ENCODE measurements at places on chromosomes 5 and 9.
A peak's percentile ranks its signal among the peaks of the same experiment; 100 is the strongest.

DNA sequence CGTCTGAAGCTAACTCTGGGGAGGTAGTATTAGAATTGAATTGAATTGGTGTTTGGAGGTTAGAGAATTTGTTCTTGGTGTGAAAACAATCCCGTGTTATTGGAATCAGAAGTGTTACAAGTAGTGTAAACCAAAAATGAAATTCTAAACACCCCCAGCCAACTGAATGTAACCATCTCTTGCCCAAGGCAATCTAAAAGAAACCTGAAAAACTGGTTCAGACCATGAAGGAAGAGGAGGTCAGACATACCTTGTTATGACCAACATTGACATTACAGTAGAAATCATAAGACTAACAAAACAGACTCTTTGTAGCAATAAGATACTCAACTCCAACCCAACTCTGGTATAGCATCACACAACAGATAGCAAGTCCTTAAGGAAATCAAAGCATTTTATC lies 159.0 kb downstream of the TUSC1 start:
- DNase-seq, result peak; percentile 50

GRCh38 chr9:124693403-124693802 lies 77.7 kb downstream of the NR6A1 start:
- no peak for DNase-seq

DNA sequence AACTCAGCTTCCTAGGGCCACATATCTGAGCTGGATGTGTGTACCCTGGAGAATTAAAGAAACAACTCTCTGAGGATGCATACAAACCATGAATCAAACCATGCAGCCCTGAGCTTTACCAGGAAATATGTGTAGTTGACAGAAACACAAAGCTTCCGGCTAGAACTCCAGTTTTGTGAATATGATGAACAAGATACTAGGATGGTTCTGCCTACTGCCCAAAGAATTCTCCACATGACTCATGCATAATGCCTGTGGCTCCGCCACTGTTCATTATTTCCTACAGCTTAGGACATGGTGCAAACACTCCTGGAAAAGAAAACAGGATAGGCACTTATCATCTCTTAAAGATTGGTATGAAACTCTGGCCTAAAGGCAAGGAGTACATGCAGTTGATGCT lies 343.4 kb downstream of the DNAH5 start:
- no peak for DNase-seq

- no peak for DNase-seq
These were observed 10.8 kb downstream of the KCNT1 start for GRCh38 chr9:135712613-135713295.

- no peak for DNase-seq
These were observed 355.6 kb upstream of the IZUMO3 start for GRCh38 chr9:24901319-24901718.

GRCh38 chr9:68653141-68653595 lies 51.9 kb upstream of the PIP5K1B start:
- DNase-seq, result no peak

DNA sequence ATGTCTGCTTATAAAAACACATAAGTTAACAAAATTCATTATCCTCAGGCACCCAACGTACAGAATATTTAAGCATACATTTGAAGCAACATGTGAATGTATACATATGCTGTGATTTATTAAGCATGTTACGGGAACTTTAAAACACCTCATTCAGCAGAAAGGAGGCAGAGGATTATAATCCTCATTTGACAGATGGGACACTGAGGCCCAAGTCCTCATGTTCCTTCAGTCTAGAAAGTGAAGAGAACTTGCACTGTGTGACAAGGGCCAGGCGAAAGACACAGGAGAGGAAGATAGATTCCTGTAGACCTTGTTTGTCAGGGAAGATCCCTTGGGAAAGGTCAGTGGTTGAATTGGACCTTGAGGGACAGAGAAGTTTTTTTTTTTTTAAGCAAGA lies 7.6 kb upstream of the PSMD5 start:
- DNase-seq, result no peak

GRCh38 chr5:85453026-85453349 lies 1068.3 kb upstream of the EDIL3 start:
- DNase-seq, result no peak

- no peak for DNase-seq
These were observed 45.0 kb upstream of the PRR16 start for GRCh38 chr5:120419127-120419526.

DNA sequence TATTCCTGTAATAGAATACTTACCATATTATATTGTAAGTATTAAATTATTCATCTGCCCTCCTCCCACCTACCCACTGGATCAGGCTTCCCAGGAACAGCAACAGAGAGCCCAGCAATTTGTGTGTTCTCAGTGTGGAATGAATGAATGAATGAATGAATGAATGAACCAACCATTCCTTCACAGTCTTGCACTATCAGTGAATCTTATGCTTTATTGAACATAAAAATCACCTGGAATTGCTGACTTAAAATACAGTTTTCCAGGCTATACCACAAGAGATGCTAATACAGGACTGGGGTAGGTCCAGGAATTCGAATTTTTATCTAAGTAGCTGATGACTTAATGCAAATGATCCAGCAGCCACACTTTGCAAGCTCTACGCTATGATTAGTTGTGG lies 51.6 kb downstream of the DOCK8 start:
- no peak for DNase-seq

DNA sequence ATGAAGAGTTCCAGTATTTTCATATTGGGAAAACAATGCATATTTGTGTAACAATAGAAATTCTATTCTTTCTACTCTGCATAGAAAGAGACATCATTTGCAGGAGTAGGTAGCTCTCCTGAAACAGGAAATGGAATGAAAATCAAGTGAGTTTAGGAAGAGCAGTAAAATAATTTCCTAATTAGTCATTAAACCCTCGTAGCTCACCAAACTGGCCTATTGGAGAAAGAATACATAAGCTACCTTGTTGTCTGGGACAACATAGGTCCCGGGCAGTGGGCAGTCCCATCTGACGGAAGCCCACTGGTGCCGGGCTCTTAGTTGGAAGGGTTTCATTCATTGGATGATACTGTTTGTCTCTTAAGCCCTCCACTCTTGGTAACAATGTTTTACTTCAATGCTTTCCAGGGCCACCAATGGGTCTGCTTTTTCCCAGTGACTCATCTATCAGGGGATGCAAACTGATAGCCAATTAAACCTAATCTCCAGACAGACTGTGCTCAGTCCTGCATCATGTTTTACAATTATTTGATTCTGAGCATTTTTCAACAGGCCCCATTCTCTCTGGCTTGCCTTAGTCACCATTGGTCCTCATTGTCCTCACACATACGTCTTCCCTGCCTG lies 46.5 kb downstream of the GNA14 start:
- no peak for DNase-seq

DNA sequence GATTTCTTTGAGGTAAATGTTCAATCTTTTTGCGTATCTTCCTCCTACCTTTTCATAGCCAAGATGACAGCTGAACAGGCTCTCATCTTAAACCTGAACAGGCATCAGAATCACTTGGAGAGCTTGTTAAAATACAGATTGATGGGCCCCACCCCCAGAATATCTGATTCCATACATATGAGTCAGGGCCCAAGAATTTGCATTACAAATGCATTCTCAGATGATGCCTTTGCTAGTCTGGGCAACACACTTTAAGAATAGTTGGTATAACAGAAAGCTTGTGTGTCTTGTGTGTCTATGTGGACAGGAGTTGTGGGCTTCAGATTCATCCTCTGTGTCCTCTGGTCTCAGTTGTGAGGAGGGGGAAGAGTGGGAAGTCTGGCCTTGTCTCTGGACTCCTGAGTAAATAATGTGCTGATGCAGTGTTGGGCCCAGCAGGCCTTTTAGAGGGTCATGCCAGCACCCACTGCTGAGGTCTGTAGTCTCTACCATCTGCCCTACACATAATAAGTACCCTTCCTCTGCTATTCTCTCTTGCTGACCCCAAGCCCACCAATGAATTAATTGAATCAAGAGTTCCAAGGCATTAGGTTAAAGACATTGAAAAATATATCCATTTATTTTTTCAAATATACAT lies 43.1 kb downstream of the PTCD2 start:
- no peak for DNase-seq

- no peak for DNase-seq
These were observed 492 bp downstream of the ATG12 start for GRCh38 chr5:115840873-115841272.

DNA sequence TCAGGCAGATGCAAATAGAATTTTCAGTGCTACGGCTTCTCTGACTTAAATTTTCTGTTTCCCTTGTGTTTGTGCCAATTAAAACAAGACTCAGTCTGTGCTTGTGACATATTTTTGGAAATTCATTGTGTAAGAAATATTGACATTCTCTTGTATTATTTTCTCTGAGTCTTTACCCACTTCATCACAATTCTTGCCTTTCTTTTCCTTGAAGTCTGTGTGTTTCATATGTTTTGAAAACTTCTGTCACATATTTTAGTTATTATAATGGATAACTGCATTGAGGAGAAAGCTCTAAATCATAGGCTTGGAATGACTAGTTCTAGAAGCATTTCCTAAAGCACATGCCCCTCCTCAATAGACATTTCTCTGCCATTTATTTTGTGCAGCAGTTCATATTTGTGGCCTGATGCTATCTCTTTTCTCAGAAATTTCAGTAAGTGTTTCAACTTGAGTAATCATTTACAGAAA lies 206.6 kb downstream of the PALM2AKAP2 start:
- no peak for DNase-seq

- no peak for DNase-seq
These were observed 35.1 kb downstream of the TDRD7 start for GRCh38 chr9:97447001-97447400.

- DNase-seq, result no peak
These were observed 46.8 kb upstream of the SARDH start for GRCh38 chr9:133784731-133785561.

- DNase-seq, result no peak
These were observed 36.9 kb upstream of the LURAP1L start for GRCh38 chr9:12737871-12738270.

DNA sequence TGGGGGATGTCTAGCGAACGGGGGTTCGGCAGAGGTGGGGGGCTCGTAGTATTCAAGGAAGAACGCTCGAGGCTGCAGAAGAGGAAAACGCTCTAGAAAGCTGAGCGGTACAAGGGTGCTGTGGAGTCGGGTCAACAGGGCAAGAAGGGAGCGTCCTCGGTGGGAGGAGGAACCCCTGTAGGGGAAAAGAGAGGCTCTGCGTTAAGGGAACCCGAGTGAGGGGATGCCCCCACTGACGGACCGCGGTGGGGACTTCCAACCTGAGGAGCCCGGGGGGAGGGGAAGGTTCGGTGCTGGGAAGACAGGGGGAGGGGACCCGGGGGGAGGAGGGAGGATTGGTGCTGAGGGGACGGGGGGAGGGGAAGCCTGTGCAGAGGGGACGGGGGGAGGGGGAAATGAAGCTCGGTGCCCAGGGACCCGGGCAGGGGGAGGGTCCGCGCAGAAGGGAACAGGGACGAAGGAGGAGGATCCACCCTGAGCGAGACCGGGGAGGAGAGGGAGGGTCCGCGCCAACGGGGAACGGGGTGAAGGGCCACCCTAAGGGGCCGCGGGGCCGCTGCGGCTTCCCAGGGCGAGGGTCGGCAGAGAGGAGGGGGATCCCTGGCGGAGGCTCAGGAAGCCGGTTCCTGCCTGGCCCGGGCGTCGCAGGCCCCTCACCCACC lies 621 bp downstream of the NR6A1 start:
- DNase-seq, result no peak

- DNase-seq, result no peak
These were observed 570.8 kb upstream of the TLE4 start for GRCh38 chr9:79001012-79001411.

GRCh38 chr9:110170357-110171257 lies 37.4 kb downstream of the C9orf152 start:
- no peak for DNase-seq

DNA sequence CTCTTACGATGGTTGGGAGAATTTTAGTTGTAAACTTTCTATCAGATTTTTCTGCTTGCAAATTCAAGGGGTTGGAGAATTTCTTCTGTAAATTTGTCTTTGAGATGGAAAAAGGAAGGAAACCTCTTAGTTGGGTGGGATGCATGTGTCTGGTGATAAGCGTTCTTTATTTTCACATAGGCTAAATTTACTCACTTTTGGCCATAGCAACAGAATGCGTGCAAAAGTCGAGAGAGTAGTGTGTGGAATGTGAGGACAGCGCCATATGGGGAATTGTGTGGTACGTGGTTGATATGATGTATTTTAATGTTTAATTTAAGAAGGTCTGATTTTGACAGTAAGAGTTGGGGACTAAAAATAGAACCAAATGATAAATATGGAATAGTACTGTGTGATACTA lies 282.2 kb downstream of the TAF11L14 start:
- DNase-seq, result no peak

- DNase-seq, result no peak
These were observed 142.0 kb downstream of the HSPA4 start for GRCh38 chr5:133193794-133194193.

Data from LNCaP clone FGC (cell line).